Spinal cord (tissue), 10 donors: ENCODE measurements at places on chromosomes 11 and 22.

GRCh38 chr11:17021511-17021910, 7.3 kb upstream of the PLEKHA7 start:
- no peaks in the 10 kb centered on the region for H3K4me1 ChIP-seq
- H3K4me3 ChIP-seq: no peak overlapping the region
- H3K36me3 ChIP-seq: no peaks in the 10 kb centered on the region
- no peak overlapping the region for H3K27ac ChIP-seq
- DNase-seq: no peak

GRCh38 chr11:63462137-63462536, 28.8 kb downstream of the PLAAT5 start:
- no peak overlapping the region for H3K4me3 ChIP-seq
- no peaks in the 10 kb centered on the region for H3K27me3 ChIP-seq
- no peaks in the 10 kb centered on the region for H3K4me1 ChIP-seq
- DNase-seq: no peak

GRCh38 chr11:83280256-83280655, 5.9 kb downstream of the CCDC90B start:
- no peak overlapping the region for H3K4me3 ChIP-seq
- H3K4me1 ChIP-seq: peaks cover 5% of the 10 kb centered on the region
- no peaks in the 10 kb centered on the region for H3K27me3 ChIP-seq
- H3K36me3 ChIP-seq: peaks cover 14% of the 10 kb centered on the region

DNA sequence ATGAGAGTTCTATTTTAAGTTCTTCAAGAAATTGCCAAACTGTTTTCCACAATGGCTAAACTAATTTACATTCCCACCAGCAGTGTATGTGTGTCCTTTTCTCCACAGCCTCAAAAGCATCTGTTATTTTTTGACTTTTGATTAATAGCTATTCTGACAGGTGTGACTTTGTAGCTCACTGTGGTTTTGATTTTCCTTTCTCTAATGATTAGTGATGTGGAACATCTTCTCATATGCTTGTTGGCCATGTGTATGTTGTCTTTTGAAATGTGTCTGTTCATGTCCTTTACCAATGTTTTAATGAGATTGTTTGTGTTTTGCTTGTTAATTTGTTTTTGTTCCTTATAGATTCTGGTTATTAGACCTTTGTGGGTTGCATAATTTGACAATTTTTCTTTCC, 18.0 kb upstream of the RAB38 start:
- H3K27me3 ChIP-seq: no peaks in the 10 kb centered on the region
- H3K36me3 ChIP-seq: no peaks in the 10 kb centered on the region
- no peaks in the 10 kb centered on the region for H3K4me1 ChIP-seq
- no peak overlapping the region for H3K27ac ChIP-seq
- no peak overlapping the region for H3K4me3 ChIP-seq

- H3K27ac ChIP-seq: no peak overlapping the region
- peaks cover 44% of the 10 kb centered on the region for H3K36me3 ChIP-seq
- DNase-seq: no peak
- H3K27me3 ChIP-seq: no peaks in the 10 kb centered on the region
- H3K4me3 ChIP-seq: no peak overlapping the region
- no peaks in the 10 kb centered on the region for H3K4me1 ChIP-seq
Measured at GRCh38 chr11:48138222-48138621, 78.4 kb upstream of the OR4B1 start.
